ENCODE measurements at places on chromosomes 3 and 15. TPM values are rescaled to one million over a fixed set of nuclear protein-coding genes. Genes with fewer than 3 reads are reported as not detected.

Gene BFSP2
- total RNA-seq = not detected

Gene ROPN1
- 0.14 TPM for total RNA-seq

Gene AP3B2
- total RNA-seq = 0.29 TPM

- no peak for DNase-seq
Observed at GRCh38 chr15:72421484-72421883, 23.4 kb downstream of the TMEM202 start.

DNA sequence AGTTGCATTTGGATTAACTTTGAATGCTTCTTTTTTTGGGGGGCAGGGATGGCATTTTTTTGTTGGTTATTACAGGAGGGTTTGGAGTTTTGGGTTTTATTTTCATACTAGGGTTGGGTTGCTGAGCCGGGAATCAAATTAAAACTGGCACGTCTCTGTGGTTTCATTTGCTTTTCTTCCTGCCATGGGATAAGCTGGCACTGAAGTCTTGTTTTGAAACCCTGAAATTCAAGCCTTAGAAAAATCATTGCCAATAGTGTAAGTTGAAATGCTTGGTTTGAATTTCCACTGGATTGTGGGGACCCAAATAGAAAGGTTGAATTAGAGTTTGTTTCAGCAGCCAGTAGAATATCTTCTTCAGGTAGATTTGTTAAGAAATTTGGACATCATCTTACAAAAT lies 193.1 kb upstream of the DCBLD2 start:
- DNase-seq = no peak

GRCh38 chr3:11910971-11911531 lies 64.4 kb upstream of the TAMM41 start:
- DNase-seq = no peak

DNA sequence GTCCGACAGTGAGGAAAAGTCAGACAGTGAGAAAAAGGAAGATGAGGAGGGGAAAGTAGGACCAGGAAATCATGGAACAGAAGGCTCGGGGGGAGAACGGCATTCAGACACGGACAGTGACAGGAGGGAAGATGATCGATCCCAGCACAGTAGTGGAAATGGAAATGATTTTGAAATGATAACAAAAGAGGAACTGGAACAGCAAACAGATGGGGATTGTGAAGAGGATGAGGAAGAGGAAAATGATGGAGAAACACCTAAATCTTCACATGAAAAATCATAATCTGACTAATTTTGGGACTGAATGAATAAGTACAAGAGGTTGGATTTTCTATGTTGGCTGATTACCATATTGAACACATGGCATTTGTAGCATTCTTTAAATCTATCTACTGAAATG lies 26.2 kb downstream of the SEC62 start:
- DNase-seq = no peak

- no peak for DNase-seq
Observed at GRCh38 chr15:97678656-97679055, 281.8 kb upstream of the ARRDC4 start.

GRCh38 chr3:86126552-86126951 lies 864.4 kb downstream of the VGLL3 start:
- no peak for DNase-seq

GRCh38 chr3:194064380-194065332 lies 71.3 kb upstream of the HES1 start:
- no peak for DNase-seq

DNA sequence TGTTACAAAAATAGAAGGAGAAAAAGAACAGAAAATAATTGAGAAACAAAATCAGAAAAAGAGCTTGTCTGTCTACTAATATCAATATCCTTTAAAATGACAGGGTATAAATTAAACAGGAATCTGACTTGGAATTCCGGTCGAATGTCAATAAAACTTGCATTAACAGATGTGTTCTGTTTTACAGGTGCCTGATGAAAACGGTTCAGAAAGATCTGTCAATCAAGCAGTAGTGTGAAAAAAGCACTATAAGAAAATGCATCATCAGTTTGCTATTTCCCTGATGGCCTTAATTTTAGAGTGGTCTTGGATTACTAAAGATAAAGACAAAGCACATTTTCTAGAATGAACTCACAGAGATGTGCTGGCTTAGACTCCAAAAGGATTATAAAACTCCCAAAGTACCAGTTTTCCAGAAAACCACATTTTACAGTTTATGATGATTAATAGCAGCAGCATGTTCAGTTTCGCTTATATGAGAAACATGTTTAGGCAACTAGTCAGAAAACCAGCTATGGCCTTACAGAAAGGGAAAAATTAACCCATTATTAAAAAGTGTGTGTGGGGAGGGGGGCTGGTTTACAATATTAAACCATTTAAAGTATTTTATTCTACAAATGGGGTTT lies 8.2 kb upstream of the C3orf38 start:
- DNase-seq = peak; percentile 25

GRCh38 chr3:53311882-53312281 lies 35.5 kb downstream of the DCP1A start:
- no peak for DNase-seq

All from A172 (cell line).